NCI-H345 (cell line): ENCODE measurements at places on chromosomes 11 and 22.
A peak's percentile ranks its signal among the peaks of the same experiment; 100 is the strongest.

- DNase-seq: no peak
Observed at GRCh38 chr22:21984793-21985192, 2.2 kb upstream of the TOP3B start.

GRCh38 chr11:71244116-71244810 is 8.1 kb downstream of the SHANK2 start:
- no peak for DNase-seq

- DNase-seq: peak; percentile 17
Observed at GRCh38 chr22:46936378-46936903, 174.0 kb downstream of the TBC1D22A start.

- no peak for DNase-seq
Observed at GRCh38 chr11:12653729-12654128, 20.5 kb upstream of the TEAD1 start.

- no peak for DNase-seq
Observed at GRCh38 chr11:134355656-134356055, 23.9 kb downstream of the GLB1L2 start.

- DNase-seq: peak; percentile 75
Observed at GRCh38 chr11:35682230-35683173, 19.9 kb downstream of the TRIM44 start.

DNA sequence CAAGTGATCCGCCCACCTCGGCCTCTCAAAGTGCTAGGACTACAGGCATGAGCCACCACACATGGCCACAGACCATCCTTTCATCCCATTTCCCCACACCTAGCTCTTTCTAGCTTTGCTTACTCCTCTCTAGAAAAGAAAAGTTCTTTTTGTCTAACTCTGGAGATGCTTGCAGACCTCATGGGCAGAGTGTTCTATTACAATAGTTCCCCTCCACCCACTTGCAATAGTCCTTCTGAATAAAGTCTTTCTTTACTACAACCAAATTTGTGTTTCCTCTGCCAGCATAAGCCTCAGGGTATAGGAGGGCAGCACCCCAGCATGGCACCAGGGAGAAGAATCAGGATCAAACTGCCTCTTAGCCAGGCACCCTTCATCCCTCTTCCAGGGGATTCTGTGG is 18.8 kb upstream of the RTL6 start:
- DNase-seq: no peak

- DNase-seq: no peak
Observed at GRCh38 chr11:36601155-36601554, 3.1 kb upstream of the RAG2 start.

- peak; percentile 53 for DNase-seq
Observed at GRCh38 chr11:5476186-5476819, 12.2 kb upstream of the OR52D1 start.

- DNase-seq: no peak
Observed at GRCh38 chr11:117691218-117691514, 105.8 kb downstream of the DSCAML1 start.
